ENCODE measurements at places on chromosomes 7 and 10.

DNA sequence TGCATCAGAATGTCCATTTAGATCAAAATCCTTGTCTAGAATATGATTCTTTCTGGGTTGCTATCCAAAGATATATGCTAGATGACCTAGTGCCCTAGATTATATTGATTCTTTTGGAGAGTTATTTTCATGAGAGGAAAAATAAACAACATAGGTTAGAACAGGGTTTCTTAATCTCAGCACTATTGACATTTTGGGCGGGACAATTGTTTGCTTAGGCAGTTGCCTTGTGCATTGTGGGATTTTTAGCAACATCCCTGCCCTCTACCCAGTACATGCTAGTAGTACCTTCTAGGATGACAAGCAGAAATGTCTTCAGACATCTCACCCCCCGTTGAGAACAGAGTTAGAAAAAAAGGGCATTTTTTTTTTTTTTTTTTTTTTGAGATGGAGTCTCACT lies 25.1 kb upstream of the LAMB1 start:
- DNase-seq = no peak

GRCh38 chr7:130891254-130892094 lies 157.5 kb upstream of the KLF14 start:
- no peak for DNase-seq

GRCh38 chr10:34941471-34942357 lies 126.6 kb upstream of the PARD3 start:
- DNase-seq = no peak

GRCh38 chr7:95715274-95715673 lies 57.1 kb upstream of the DYNC1I1 start:
- no peak for DNase-seq

GRCh38 chr10:45199205-45199740 lies 116.1 kb downstream of the OR13A1 start:
- DNase-seq = no peak

GRCh38 chr7:25437308-25437707 lies 209.0 kb upstream of the NPVF start:
- no peak for DNase-seq

DNA sequence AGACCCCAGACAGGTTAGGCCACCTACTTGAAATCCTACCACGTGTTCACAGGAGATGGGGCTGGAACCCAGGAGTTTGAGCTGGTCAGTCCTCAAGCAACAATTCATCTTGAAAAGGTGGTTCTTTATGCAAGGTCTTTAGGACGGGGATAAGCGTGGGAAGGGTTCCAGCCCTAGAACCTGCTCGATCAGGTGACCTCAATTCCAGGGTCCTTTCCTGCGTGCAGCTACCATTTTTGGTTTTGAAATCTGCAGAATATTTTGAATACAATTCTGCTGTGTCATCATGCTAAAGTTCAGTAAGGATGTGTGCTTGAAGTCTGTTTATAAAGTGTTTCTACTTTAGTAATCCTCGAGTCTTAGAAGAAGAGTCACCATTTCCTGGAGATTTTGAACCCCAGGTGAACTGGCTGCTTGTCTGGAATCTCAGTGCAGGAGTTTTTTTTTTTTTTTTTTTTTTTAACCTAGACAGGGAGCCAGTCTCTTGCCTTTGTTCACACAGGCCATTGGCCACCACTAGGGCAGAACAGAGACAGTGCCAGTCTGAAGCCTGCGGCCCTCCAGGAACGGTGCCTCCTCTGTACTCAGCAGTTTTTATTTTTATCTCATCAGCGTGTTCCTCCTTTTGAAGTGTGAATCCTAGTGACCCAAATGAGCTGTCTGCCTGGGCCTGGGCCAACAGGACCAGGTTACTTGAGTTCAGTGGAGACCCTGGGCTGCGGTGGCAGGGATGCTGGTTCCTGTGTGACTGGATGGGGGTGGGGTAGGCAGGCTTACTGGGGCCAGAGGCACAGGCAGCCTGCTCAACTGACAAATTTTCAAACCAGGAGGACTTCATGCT lies 54.6 kb downstream of the EEPD1 start:
- DNase-seq = peak; percentile 53

DNA sequence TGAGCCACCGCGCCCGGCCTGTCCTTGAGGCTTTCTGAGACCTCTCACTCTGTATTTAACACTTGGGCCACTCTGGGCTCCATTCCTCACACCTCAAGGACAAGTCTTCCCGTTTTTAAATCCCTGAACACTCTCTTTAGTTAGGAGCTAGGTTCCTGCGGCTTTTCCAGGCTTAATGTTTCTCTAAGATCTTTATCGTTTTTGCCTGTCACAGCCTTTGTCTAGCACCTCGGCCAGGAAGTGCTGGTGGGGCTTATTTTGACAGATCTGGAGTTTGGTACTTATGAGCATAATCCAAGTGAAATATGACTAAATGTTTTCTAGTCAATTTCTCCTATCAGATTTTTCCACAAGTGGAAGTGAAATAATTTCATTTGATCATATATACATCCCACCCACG lies 186.6 kb downstream of the DPY19L1 start:
- no peak for DNase-seq

DNA sequence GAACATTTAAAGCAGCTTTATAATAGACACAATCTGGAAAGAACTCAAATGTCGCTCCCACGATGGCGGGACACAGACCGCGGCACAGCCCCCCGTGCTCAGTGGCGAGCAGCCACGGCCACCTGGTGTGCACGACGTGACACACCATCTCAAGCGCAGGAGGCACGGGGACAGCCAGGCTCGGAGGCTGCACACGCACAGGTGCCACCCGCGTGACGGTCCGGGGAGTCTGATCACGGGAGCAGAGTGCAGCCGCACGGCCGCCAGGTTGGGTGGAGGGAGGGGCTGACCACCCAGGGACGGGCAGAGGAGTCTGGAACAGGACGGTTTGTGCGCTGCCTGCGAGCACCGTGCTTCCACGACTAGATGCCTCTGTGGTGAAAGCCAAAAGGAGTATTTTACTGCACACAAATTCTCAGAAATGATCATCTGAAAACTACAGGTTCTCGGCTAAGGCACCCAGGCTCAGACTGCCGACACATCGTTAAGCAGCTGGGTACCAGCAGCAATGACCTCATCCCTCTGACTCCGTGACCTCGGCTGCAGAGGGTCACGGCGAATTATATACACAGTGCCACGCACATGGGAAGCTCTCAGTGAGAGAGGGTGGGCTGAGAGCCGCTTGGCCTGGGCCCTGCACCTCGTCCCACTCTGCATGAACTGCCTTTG lies 7.5 kb upstream of the GPER1 start:
- no peak for DNase-seq

GRCh38 chr7:48964074-48964473 lies 39.7 kb downstream of the CDC14C start:
- DNase-seq = no peak

- DNase-seq = no peak
Observed at GRCh38 chr7:15855525-15856109, 169.1 kb upstream of the MEOX2 start.

GRCh38 chr10:122363722-122364463 lies 10.6 kb upstream of the PLEKHA1 start:
- DNase-seq = no peak

DNA sequence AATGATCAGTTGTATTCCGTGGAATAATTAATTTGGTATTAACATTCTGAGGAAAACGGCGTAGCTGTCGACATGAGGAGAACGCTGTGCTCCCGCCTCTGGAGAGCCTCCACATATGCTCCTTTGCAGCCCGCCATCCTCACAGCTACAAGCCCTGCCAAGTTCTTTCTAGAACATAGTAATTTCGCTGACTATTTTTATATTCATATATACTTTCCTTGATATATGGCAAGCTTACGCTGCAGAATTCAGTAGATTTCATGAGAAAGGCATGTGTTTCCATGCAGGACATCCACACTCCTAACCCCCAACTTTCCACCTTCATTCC lies 45.2 kb downstream of the TBXAS1 start:
- DNase-seq = no peak

- DNase-seq = no peak
Observed at GRCh38 chr7:50713123-50713965, 69.4 kb downstream of the GRB10 start.

- no peak for DNase-seq
Observed at GRCh38 chr7:14218338-14218737, 228.9 kb upstream of the ETV1 start.

- DNase-seq = no peak
Observed at GRCh38 chr7:30886608-30887011, 25.0 kb upstream of the AQP1 start.

DNA sequence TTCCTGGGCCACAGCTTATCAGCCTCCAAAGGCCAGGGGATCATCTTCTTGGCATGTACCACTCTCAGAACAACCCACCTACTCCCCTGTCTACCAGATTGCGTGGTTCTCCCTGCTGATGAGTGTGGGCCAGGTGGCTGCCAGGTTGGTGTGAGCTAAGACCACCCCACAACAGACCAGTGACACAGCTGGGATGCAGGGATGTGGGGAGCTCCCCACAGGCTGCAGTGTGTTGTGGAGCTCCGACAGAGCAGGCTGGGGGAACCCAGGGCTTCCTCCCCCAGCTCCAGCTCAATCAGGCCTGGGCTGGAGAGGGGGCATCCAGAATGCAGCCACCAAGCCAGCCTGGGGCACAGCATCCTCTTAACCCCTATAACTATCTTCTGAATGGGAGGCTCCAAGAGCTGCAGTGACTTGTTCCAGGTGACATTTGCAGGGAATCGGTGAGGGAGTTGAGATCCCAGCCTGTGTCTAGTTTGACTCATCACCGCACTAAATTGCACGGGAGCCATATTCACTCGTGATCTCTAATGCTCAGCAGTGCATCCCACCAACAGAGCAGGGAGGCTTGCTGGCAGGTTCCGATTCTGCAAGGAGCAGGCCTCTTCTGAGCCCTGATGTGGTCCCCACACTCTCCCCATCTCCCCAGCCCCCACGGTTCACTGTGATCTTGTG lies 596 bp upstream of the GDF2 start:
- no peak for DNase-seq

GRCh38 chr7:16669581-16669980 lies 23.6 kb downstream of the BZW2 start:
- no peak for DNase-seq

- DNase-seq = no peak
Observed at GRCh38 chr7:157693521-157694375, 356.9 kb downstream of the DNAJB6 start.

- DNase-seq = no peak
Observed at GRCh38 chr7:27175626-27176523, 1.8 kb upstream of the HOXA10 start.

- DNase-seq = no peak
Observed at GRCh38 chr7:2175514-2175913, 57.2 kb downstream of the MAD1L1 start.

- no peak for DNase-seq
Observed at GRCh38 chr7:28222636-28223035, 42.0 kb upstream of the JAZF1 start.

DNA sequence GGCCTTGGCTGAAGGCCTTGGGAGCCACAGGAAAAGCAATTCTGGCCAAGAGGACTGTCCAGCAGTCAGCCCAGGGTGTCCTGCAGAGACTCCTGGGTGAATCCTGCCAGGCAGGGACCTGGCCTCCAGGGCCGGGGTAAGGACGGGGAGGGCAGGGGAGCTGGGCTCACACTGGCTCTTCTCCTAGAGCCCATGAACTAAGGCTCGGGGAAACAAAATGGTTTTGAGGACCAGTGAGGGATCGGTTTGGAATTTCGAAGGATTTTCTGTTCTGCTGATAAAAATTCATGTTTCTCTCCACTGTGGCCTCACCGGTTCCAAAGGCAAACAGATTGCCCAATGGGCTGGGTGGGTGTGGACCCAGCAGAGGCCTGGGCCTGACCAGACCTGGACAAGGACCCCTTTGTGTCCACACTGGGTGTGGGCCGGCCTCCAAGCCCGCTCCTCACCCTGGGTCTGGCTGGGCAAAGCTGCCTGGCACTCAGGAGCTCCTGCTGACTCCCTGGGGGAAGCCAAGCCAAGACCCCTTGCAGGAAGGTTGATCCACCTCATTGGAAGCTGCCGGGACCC lies 27.3 kb downstream of the FAM20C start:
- DNase-seq = no peak

DNA sequence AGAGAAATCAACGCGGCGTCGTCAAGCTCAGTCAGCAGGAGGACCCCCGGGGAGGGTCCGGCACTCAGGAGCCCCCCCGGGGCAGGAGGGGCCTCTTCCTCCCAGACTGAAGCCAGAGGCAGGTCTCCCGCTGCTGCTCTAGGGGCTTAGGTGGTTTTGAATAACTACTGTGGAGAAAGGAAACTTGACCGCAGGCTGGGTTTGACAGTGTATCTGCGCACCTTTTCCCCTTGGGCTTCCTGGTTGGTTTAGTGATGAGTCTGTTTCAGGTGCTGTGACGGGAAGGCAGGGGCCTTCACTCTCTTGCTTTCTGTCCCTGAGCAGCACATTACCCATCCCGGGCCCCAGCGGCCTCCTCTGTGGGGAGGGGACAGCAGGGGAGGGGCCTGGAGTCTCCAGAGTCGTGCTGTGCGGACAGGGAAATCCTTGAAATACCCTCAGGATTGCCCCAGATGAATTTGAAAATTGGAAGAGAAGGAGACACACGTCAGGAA lies 262.2 kb downstream of the ADARB2 start:
- DNase-seq = no peak

DNA sequence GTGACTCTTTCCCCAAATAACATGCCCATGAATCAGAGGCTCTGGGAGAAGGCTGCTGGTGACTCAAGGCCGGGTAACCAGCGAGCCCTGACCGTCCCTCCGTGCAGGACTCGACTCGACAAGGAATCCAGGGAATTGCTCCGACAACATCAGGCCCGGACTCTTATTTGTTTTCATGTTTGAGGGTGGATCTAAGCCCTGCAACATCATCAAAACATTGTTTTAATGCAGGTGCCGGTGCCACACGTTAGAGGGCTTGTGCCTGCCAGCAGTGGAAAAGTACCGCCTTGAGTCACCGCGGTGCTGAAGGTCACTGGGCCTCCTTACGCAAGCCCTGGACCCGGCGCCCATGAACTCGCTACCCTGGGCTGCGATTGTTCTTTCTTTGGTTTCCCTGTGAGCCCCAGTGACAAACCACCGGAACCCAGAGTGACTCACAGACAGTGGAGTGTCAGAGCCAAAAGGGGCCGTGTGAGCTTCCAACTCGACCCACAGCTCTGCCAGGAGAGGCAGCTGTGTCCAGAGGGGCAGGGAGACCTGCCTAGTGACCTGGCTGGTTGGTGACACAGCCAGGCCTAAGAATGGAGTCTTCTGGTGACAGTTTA lies 139.4 kb upstream of the SHH start:
- no peak for DNase-seq

DNA sequence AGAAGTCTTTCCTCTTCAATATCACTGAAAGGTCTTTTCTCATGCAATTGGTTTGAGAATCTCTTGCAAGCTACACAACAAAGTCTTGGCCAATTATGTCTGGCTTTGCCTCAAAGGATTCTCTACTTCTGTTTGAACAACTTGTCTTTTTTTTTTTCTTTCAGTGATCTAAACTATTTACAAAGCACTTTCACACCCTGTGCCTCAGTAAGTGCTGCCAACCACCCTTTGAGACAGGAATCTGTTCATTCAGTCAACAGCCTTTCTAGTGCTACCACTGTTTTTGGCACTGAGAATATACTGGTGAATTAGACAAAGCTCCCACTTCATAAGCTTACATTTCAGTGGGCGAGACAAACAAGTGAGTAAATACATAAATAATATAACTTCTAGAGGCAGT lies 26.9 kb upstream of the SDK1 start:
- DNase-seq = no peak

GRCh38 chr7:20653636-20654035 lies 38.2 kb downstream of the ABCB5 start:
- DNase-seq = no peak

GRCh38 chr10:80447436-80448190 lies 6.5 kb upstream of the TSPAN14 start:
- DNase-seq = no peak

- no peak for DNase-seq
Observed at GRCh38 chr7:27663989-27664331, 1.3 kb upstream of the HIBADH start.

- no peak for DNase-seq
Observed at GRCh38 chr10:132667342-132668047, 118.5 kb downstream of the NKX6-2 start.

All from CD4-positive, alpha-beta T cell treated with Interleukin-2 at 100 ng/mL for 4 hours (primary cell).